ENCODE measurements at places on chromosomes 12 and 14.

- no peak for DNase-seq
Observed at GRCh38 chr12:6639151-6639801, 3.5 kb upstream of the LPAR5 start.

- no peak for DNase-seq
Observed at GRCh38 chr12:58841058-58841798, 79.1 kb downstream of the LRIG3 start.

- DNase-seq: no peak
Observed at GRCh38 chr12:123354600-123354999, 10.0 kb downstream of the SBNO1 start.

GRCh38 chr14:23090254-23090636 is 4.7 kb downstream of the ACIN1 start:
- DNase-seq: no peak

DNA sequence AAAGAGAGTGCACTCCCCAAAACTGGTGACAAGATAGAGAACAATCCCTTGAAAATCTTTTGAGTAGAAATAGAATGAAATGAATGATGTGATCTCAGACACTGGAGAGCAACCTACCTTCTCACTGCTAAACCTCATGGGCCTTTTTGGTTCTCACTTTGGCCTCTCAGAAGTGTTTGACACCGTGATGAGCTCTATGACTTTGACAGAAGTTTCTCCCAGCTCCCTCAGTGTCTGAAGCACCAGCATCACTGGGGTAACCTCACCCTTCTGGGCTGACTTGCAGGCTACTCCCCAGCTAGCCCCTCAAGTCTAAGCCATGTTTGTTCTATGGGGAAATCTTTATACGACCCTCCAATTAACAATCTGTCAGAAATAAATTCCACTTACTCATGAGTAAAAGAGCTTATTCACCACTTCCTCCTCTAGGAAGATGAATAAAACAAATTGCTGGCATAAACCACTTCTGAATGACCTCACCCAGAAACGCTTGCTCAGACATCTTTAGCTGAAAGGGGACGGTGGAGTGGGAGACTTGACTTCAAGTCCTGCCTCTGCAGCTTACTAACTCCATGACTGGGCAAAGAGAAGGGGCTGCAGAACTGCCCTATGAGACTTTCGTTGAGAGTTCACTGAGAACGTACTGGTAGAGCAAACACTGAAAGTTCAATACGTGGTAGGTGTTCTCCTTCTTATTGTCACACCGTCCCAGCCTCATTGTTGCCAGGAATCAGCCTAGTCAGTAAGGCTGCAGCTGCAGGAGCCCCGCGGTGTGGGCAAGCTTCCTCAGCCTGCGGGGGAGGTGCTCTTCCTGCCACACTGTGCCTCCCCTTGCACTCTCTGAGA is 46.5 kb downstream of the ST8SIA1 start:
- peak; percentile 48 for DNase-seq

DNA sequence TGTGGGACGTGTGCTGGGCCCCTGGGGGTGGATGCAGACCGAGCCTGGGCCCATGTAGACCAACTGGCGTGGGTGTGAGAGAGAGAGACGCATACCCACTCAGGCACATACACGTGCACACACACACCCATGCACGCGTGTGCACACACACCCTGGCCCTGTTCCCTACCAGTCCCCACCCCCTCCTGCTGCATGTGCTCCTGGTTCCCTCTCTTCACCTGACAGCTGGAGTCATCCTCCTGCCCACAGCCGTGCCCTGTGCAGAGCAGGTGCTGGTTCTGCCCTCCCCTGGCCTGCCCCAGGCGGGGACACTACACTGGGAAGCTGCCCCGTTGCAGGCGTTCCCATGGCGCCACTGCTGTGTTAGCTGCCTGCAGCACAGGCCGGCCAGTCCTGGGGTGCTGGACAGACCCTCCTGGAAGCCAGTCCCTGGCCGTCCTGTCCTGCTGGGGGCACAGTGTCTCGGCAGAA is 18.5 kb downstream of the PACS2 start:
- DNase-seq: peak; percentile 30

DNA sequence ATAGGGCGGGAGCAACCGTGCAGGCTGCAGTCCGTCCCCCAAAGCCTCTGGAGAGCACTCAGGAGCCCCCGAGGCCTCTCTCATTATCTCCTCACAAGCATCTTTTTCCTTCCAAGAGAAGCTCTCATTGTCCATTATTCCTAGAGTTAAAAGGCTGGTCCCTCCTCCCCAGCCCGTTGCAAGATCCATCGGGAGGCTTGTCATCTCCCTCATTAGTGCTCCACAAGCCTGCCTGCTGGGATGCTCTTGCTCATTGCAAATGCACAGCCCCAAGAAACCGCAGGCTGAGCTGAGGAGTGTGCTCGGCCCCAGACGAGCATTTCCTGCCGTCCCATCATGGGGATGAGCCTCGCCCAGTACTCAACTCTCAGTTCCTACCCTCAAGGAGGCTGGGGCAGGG is 23.3 kb downstream of the NUAK1 start:
- no peak for DNase-seq

GRCh38 chr14:29168149-29168548 is 401.6 kb downstream of the FOXG1 start:
- DNase-seq: no peak

DNA sequence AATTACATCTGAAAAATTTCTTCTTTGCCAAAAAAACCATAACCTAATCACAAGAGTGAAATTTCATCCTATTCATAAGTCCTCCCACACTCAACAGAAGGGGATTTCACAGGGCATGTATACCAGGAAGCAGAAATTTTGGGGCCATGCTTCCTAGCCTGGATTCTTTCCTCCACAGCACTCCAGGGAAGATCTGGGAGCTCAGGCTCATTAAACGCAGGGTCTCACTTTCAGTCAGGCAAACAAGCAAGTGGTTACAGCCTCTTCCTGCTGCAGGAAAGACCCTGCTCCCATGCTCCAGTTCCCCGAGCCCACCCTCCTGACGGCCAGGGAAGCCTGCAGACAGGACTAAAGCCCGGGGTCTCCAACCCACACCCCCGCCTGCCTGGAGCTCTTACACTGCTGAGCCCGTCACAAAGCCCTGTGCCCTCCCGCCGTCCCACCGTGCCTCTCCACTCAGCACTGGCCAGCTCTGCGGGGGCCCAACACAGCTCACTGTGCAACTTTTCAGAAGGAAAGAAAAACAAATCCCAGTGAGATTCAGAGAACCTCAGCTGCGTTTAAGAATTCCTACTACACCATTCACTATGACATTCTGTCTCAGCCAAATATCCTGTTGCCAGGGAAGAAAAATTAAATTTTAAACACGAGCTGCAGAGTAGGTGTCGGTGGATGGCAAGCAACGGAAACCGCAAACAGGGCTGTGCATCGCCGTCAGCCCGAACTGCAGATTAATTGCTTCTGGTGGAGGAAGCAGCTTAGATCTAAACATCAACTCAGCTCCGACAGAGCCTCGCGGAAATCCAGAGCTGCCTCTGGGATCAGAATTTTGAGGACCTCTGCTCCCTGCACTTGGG is 106.7 kb upstream of the SFSWAP start:
- DNase-seq: no peak

GRCh38 chr12:51013441-51013840 is 12.7 kb downstream of the SLC11A2 start:
- DNase-seq: no peak

Measured in NCI-H1417 (cell line).